ENCODE measurements at places on chromosomes 4 and X.

DNA sequence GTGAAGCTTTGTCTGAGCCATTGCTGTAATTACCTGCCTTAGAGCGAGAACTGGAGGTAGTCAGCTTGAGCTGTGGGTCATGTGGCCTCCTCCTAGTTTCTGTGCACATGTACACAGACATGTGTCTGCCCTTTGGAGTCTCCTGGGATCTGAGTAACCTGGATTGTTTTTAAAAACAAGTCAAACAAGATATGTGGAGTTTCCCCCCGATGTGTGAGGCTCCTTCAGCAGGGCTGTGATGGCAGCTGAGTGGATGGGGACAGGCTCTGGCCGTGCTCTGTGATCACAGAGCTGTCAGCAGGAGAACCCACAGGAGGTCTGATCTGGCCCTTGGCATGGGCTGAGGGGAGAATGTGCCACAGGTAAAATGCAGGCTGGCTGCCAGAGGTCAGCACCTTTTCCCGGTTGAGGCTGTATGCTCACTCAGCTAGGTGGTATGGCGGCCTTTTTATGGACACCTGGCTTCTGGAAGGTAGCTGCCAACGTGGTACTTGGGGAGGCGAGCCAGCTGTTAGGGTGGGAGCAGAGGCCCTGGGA lies 38.4 kb downstream of the NOP14 start:
- no peak for DNase-seq

DNA sequence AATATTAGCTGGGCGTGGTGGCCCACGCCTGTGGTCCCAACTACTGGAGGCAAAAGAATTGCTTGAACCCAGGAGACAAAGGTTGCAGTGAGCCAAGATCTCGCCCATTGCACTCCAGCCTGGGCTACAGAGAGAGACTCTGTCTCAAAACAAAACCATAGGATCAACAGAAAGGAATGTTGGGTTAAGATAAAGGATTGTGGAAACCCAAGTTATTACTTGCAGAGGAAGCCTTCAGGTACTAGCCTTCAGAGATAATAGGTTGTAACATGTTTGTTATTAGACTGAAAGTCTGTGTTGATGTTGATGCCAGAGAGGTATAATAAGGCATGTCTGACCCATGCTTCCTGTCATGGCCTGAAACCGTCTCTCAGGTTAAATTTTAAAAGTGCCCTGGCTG lies 16.9 kb downstream of the SSX5 start:
- DNase-seq: no peak

DNA sequence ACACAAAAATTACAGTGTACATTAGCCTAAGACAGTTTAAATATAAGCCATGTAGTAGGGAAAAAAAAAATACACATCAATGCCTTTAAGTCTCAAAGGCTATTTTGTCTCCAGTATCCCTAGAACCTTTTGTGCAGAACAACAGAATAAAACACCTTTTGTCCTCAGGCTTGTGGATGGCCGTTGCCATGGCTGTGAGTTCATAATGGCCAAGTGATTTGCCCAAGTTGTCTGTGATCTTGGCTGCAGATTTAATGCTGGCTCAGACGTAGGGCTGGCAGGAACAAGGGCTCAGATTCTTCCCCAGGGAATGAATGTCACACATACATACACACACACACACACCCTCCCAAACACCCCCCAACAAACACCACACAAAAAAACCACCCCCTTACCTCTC lies 25.3 kb downstream of the GPM6B start:
- no peak for DNase-seq

DNA sequence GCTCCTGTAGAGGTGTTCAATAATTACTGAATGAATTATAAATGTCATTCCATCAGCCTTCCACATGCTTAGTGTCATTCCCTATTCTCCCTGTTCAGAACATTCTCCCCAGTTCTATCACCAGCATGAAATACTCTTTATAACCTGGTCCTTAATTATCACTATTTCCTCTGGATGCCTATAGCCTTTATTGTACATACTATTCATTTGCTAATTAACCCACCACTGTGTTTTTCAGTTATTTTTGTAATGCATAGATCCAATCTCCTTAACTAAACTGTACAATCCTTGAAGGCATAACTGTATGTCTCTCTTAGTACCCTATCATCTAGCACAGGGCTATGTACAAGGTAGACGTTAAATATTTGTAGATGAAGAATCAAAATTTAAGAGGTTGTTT lies 1.2 kb downstream of the ABCB7 start:
- no peak for DNase-seq

DNA sequence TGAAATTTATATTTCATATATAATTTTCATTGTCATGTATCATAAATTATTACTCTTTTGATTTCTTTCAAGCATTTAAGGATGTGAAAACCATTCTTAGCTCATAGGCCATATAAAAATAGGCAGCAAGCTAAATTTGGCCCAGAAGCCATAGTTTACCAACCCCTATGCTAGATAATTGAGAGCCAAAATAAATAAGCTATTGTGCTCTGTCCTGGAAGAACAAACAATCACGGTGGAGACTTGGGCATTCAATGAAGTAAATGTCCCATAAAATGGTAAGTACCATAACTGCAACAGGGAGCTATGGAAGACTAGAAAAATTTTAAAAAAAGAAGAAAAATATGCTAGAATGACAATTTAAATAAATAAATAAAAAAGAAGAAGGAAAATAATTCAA lies 60.9 kb upstream of the PACRGL start:
- DNase-seq: no peak

- DNase-seq: no peak
Observed at GRCh38 chr4:69910016-69910782, 20.7 kb upstream of the CSN1S1 start.

DNA sequence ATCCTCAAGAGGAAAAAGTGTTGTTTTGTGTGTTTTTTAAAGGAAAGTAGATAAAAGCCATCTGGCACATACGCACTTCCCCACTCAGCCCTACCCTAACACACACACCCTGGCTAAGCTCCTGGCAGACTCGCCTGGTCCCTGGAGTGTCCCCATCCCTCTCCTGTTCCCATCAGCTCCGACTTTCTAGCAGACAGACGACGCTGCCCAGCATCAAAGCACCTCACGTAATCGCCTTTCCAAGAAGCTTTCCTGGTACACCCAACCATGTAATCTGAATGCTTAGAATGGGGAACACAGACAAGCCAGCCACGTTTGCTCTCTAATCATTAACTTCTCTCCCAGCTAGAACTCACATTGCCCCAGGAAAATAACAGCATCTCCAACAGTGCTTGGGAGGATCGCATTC lies 116.2 kb downstream of the AFAP1 start:
- no peak for DNase-seq

- DNase-seq: no peak
Observed at GRCh38 chrX:103879339-103879738, 47.3 kb upstream of the RAB9B start.

- DNase-seq: no peak
Observed at GRCh38 chr4:59307609-59308008, 1892.5 kb upstream of the ADGRL3 start.

GRCh38 chr4:184644553-184645307 lies 4.5 kb downstream of the CASP3 start:
- no peak for DNase-seq

GRCh38 chr4:153655928-153656327 lies 28.2 kb upstream of the TLR2 start:
- no peak for DNase-seq

- no peak for DNase-seq
Observed at GRCh38 chr4:57039345-57039744, 60.6 kb downstream of the POLR2B start.
